ENCODE measurements at places on chromosomes 13 and 19.

DNA sequence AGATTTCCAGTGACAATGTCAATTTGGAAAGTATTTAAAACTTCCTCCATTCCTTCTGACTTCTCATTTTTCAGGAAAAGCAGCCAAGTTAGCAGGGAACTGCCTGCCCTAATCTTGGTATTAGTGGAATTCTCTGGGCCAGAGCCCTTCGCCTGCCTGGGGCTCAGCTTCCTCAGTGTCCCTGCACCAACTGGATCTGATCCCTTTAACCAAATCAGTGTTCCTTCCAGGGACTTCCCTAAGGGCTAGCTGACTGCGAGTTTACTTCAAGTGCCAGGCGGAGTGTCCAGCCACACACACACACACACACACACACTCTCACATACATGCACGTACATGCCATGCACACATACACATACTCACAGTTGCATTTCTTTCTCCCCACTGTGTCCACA, 20.0 kb downstream of the RAB20 start:
- no peak for DNase-seq

DNA sequence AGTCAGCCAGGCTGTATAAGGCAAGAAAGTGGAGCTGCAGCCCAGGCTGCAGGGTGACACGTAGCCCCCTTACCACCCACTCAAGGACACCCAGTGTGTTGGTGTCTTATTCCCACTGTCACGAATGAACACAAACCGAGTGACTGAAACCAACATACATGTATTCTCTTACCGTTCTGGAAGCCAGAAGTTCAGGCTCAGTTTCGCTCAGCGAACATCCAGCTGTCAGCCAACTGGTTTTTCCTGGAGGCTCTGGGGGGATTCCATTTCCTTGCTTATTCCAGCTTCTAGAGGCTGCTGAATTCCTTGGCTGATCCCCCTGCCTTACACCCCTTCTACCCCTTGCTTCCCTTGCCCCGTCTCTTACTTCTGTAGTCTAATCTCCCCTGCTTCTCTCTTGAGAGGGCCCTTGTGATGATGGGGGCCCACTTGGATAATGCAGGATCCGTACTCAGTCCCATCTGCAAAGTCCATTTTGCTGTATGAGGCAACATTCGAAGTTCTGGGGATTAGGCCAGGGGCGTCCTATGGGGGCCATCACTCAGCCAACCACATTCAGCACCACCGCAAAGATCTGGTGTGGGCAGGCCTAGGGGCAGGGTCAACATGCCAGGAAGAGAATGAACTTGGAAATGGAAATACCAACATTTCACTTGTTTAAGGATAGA, 47.3 kb upstream of the MTIF3 start:
- DNase-seq, result no peak

DNA sequence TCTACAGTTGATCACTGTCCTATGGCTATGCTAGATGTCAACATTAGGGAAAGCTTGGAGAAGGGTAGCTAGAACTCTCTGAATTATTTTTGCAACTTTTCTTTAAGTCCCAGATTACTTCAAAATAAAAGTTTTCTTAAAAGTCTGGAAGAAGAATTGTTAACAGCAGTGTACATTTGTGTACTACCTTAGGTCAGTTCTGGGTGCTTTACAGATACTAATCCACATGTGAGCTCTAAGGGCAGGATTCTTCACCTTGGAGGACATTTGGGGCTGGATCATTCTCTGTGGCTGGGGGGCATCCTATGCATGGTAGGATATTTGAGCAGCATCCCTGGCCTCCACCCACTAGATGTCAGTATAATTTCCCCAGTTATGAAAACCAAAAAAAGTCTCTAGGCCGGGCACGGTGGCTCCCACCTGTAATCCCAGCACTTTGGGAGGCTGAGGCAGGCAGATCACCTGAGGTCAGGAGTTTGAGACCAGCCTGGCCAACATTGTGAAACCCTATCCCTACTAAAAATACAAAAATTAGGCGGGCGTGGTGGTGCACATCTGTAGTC, 2.8 kb downstream of the BRME1 start:
- DNase-seq, result peak; percentile 26

GRCh38 chr19:51751655-51752054, at the start of gene FPR1:
FPR1 (minus strand) TSS chr19:51751878; CDS start chr19:51746994, 4,884 bp downstream.
- DNase-seq, result no peak

DNA sequence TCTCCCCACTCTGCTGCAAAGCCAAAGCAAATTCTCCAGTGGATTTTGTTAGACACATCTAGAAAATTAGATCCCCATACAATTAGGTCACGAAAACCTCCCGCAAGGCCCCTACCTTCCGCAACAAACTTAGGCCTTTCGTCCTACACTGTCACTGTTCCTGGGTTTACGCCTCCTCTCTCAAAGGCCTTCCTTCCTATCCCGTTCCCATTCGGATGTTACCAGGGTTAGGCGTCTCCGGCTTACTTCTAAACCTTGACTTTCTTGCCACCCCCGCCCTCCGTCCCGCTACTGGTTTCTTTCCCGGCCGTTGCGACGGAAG, 754 bp downstream of the RNF6 start:
- DNase-seq, result no peak

- DNase-seq, result no peak
Measured at GRCh38 chr19:2237051-2237868, 636 bp downstream of the SF3A2 start.

DNA sequence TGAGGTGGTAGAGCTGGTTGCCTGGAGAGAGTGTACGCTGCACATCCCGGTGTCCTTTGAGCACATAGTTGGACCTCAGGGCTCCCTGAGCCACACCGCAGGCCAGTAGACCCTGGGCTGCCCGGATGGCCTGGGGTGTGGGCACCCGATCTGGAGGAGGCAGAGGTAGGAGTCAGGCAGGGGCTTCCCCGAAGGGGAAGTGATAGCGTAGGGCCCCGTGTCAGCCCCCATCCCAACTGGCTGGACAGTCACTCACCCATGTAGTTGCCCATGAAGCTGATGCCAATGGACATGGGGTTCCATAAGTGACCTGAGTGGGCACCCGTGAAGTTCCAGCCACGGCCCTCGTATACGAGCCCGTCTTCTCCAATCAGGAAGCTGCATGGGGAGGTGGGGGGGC, 3.6 kb downstream of the PGLYRP1 start:
- no peak for DNase-seq

- DNase-seq, result no peak
Measured at GRCh38 chr13:90792335-90792734, 555.2 kb upstream of the MIR17HG start.

GRCh38 chr19:49799798-49800376, 13.2 kb downstream of the FUZ start:
- peak; percentile 18 for DNase-seq

- no peak for DNase-seq
Measured at GRCh38 chr19:43660971-43661360, 9.0 kb downstream of the PLAUR start.

DNA sequence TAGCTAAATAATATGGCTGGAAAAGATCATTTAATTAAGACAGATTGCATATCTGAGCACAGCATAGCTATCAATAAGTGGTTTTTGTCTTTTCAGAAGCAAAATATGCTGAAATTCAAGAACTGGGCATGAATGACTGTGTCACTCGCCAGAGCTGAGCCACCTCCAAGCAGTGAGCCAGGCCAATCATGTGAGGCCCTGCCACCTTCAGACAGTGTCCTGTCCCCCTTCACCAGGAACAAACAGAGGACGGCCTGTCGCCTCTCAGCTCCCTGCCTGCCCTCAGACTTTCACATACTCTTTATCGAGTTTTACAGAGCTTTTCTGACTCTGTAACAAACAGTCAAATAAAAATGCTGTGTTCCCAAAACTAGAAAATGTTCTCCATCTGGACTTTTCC, 171.0 kb upstream of the TSC22D1 start:
- no peak for DNase-seq

- DNase-seq, result no peak
Measured at GRCh38 chr13:109113427-109113826, 484.0 kb downstream of the MYO16 start.

DNA sequence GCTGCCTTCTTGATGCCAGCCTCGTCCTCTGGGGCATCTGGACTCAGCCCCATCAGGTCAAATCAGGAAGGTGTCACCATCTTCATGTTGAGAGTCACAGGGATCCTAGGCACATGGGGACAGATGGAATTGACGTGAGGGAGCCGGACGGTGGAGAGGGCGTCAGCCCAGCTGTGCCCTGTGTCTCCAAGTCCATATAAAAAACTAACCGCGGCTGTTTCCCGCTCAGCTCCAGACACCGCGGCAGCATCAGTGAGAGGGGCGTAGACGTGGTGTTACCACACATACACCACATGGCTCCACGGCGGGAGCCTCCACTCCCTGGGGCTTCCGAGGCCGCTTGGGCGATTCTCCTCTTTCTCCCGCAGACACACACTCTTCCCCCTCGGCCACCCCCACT, 5.6 kb upstream of the PRR36 start:
- no peak for DNase-seq

- no peak for DNase-seq
Measured at GRCh38 chr19:24049537-24049936, 37.5 kb upstream of the ZNF254 start.

GRCh38 chr19:11673608-11674041, 65.1 kb downstream of the ZNF823 start:
- DNase-seq, result peak; percentile 19

All from activated naive CD8-positive, alpha-beta T cell treated with anti-CD3 and anti-CD28 coated beads for 36 hours (primary cell).